GM23338 (cell line): ENCODE measurements at places on chromosomes 16 and 17. TPM values are rescaled to one million over a fixed set of nuclear protein-coding genes. Genes with fewer than 3 reads are reported as not detected.

- no peaks in the 10 kb centered on the region for H3K27me3 ChIP-seq
- H3K4me3 ChIP-seq = no peak overlapping the region
- 0 out of 2 replicates have a peak, but pooled peaks cover 4% of the 10 kb centered on the region for H3K4me1 ChIP-seq
- DNase-seq = no peak
- no peak overlapping the region for H3K27ac ChIP-seq
- no peaks in the 10 kb centered on the region for H3K36me3 ChIP-seq
Measured at GRCh38 chr16:53920988-53921387, 217.0 kb downstream of the FTO start.

DNA sequence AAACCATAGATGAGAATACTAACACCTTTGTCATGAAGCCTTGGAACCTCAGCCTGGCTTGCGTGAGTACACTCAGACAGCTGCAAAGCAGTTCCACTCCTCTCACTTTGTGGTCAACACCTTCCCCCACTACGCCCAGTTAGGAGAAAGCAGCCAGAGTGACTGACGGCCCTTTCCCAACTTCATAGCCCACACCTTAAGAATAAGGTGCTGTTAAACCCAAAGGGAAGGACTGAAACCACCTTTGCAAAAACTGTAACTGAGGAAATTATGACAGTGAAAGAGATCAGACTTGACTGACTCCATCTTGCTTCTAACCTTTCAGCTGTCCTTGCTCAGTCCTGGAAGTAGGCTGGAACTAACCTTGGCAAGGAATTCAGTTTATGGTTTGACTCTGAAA lies 13.7 kb downstream of the N4BP1 start:
- DNase-seq = no peak
- H3K36me3 ChIP-seq = peaks cover 26% of the 10 kb centered on the region
- H3K4me1 ChIP-seq = peaks cover 33% of the 10 kb centered on the region
- no peaks in the 10 kb centered on the region for H3K27me3 ChIP-seq
- H3K27ac ChIP-seq = no peak overlapping the region

GRCh38 chr16:27195941-27196595 lies 7.3 kb upstream of the KDM8 start:
- no peaks in the 10 kb centered on the region for H3K4me1 ChIP-seq
- H3K4me3 ChIP-seq = no peak overlapping the region
- no peak overlapping the region for H3K27ac ChIP-seq

GAS2L2 gene
- polyA plus RNA-seq = 0.06 TPM in 1 of 2 replicates, not detected in the other

CCL16 gene
- not detected in 2 replicates for polyA plus RNA-seq

- H3K27me3 ChIP-seq = no peaks in the 10 kb centered on the region
- no peak overlapping the region for H3K27ac ChIP-seq
- no peak overlapping the region for H3K4me3 ChIP-seq
- no peaks in the 10 kb centered on the region for H3K36me3 ChIP-seq
- no peak for DNase-seq
Measured at GRCh38 chr16:2331199-2331930, 9.2 kb downstream of the ABCA3 start.

POLR2A gene
- polyA plus RNA-seq = 56.8 and 58.1 TPM in 2 replicates

DNA sequence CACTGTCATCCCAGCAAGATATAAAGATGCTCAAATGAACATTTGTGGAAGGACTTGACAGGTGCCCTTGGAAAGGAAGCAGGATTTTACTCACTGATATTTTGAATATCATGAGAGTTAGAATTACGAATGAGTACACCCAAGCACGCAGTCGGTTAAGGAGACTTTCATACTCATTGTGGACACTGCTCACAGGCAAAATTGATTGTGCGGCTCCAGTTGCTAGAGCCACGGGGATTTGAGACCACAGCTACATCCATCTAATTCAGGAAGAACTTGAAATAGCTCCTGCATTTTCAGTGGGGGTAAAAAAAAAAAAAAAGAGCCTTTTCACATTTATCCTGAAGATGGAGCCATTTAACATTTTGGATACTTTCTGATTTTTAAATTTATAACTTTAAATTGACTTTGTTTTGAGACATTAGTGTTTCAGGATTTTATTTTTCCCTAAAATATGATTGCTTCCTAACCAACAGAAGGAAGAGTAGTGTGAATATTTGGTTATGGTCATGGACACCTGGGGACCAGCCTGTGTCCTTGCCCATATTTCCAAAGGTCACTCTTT lies 1080.1 kb upstream of the EEF2KMT start:
- H3K36me3 ChIP-seq = no peaks in the 10 kb centered on the region
- H3K4me1 ChIP-seq = peaks cover 17% of the 10 kb centered on the region; the same call in 1 of the 2 replicates
- H3K27me3 ChIP-seq = no peaks in the 10 kb centered on the region
- DNase-seq = no peak
- no peak overlapping the region for H3K4me3 ChIP-seq

QPRT gene
- polyA plus RNA-seq = 65.4 and 79.1 TPM in 2 replicates

SULT1A1 gene
- 2.2 and 2.4 TPM in 2 replicates for polyA plus RNA-seq

CD300H gene
- polyA plus RNA-seq = not detected in 2 replicates

NDRG4 gene
- polyA plus RNA-seq = 16.3 TPM in 2 replicates

DNA sequence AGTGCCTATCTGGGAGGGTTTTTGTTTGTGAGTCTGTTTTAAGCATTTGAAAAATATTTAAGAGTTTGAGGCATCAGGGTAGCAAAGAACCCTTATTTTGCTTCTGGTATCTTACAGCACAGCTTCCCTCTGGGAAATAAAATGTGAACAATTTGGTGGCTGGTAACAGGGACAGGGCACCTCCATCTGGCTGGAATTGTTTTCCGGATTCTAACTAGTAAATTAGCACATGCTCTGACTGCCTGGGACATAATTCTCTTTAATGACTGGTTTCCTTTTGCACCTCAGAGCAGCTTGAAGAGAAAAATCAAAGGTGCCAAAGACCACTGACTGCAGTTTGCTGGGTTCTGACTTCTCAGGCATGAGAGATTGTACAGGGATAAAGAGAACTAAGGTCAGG lies 469.1 kb downstream of the GRIN2A start:
- DNase-seq = peak; percentile 17
- H3K27ac ChIP-seq = no peak overlapping the region
- H3K36me3 ChIP-seq = no peaks in the 10 kb centered on the region
- no peak overlapping the region for H3K4me3 ChIP-seq
- H3K4me1 ChIP-seq = peaks cover 9% of the 10 kb centered on the region

DNA sequence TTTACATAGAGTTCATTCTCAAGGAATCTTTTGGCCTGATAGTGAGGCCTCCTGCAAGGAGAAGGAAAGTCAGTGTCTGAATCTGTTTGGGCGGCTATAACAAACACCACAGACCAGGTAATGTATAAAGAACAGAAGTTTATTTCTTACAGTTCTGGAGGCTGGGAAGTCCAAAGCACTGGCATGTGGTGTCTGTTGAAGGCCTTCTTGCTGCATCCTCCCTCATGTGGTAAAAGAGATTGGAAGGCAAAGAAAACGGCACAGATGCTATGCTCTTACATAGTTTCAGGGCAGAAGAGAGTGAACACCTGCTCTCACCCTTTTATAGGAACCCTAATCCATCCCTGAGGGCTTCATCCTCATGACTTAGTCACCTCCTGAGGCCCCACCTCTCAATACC lies 31.2 kb upstream of the DNAJA2 start:
- H3K4me1 ChIP-seq = no peaks in the 10 kb centered on the region
- no peaks in the 10 kb centered on the region for H3K36me3 ChIP-seq
- no peaks in the 10 kb centered on the region for H3K27me3 ChIP-seq
- no peak overlapping the region for H3K4me3 ChIP-seq

- H3K4me1 ChIP-seq = peaks cover 6% of the 10 kb centered on the region; the same call in 1 of the 2 replicates
- peak; percentile 98 for DNase-seq
- no peaks in the 10 kb centered on the region for H3K36me3 ChIP-seq
- peaks cover 39% of the 10 kb centered on the region for H3K27me3 ChIP-seq
Measured at GRCh38 chr16:57984443-57985203, 13.7 kb upstream of the CNGB1 start.
